ENCODE measurements at places on chromosomes 6 and 20.

DNA sequence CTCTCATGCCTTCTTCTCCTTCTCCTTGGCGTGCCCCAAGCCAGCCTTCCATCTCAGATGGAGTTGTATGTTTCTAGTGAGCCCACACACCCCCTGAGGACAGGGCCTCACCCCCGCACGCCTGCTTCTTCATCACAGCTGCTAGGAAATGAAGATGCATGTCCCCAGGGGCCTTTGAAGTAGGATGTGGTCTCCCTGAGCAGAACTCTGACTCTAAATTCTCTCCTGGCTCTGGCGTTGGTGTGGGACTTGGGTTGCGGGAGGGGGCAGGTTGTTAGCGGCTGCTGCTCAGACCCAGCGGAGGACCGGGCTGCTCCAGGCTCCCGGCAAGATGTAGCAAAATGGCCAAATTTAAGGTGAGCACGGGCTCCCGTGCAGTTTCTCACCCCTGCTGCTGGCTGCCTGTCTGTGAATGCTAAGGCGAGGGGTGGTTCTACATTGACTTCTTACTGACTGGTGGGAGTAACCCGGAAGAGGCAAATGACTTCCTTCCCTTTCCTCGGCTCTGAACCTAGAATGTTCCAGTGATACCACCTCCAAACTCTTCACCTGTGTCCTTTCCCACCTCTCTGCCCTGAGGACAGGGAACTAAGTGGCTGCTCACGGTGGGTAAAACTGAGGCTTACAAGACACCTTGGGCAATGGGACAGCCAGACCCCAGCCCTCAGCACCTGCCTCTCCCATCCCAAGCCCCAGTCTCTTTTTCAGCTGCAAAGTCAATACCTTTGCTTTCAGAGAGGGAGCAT lies 8.8 kb downstream of the SYNJ2 start:
- DNase-seq, result no peak

GRCh38 chr6:47416396-47417345 lies 60.9 kb upstream of the CD2AP start:
- DNase-seq, result no peak

GRCh38 chr20:46784436-46785127 lies 75.1 kb downstream of the SLC2A10 start:
- DNase-seq, result no peak

- DNase-seq, result no peak
Measured at GRCh38 chr20:35257175-35257909, 20.6 kb downstream of the MMP24OS start.

DNA sequence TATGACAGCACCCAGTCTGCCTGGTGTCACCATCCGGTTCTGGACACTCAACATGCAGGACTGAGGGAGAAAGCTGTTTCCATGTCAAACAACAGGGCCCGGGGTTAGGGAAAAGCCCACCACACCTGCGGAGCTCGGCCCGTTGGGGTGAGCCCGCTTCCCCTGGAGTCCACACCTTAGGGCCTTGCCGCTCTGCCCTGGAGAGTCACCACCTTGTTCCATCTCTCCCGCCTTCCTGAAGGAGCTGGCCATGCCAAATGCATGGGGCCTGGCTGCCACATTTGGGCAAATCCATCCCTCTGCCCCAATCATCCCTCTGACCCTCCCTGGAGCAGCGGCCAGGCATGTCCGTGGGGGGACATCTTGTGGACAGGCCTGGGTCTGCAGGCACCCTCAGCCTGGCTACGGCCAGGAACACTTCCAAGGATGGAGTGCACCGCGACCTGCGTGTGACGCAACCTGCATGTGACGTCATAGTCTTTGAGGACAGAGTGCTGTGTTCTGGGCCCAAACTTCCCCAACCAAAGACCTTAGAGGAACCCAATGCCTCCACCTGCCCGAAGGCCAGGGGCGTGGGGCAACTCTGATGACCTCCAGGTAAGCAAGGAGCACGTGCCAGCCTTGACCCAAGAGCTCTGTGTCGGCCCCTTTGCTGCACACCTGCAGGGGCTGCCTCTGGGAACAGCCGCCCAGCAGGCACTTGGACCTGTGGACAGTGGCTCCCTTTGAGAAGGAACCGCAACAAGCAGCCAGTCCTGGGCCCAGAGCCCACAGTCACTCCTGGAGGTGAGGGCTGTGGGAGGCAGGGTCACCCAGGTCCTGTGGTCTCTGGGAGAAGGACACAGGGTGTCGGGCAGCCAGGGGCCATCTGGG lies 1.7 kb downstream of the CABLES2 start:
- DNase-seq, result peak; percentile 97

GRCh38 chr6:77217896-77218295 lies 245.4 kb downstream of the HTR1B start:
- DNase-seq, result no peak

GRCh38 chr6:158184608-158185007 lies 16.5 kb downstream of the GTF2H5 start:
- DNase-seq, result no peak

DNA sequence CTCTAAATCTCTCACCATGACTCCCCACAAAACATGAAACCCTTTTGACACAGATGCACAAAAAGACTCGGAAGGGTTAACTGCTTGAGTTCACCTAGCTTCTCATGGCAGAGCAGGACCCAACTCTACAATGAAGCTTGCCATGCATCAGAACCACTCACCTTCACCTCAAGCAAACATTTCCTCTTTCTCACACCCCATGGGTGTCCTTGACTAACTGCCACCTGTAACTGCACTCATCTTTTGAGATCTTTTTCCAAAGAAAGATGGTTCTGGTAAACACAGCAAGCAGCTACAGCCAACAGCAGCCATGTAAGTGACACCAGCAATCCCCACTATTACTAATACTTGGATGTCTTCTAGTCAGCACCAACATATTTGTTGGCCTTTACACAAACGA lies 76.5 kb downstream of the EFHC1 start:
- DNase-seq, result no peak

DNA sequence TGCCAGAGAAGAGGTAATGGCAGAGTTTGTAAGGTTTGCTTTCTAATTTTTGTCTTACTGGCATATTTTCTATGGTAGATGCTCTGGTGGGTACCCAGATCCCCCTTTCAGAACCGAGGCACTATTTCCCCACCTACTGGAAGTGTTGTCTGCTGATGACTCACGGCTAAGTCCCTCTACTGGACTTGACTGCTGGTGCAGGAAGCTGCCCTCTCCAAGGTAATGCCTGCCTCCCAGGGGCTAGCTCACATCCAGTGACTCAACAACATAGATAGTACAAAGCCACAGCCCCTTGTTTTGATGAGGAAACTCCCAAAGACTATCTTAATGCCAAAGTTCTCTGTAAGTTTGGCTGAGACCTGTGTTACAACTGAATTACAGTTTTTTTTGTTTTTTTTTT lies 285.4 kb upstream of the FLRT3 start:
- DNase-seq, result peak; percentile 57

- DNase-seq, result peak; percentile 37
Measured at GRCh38 chr6:166712286-166713228, 85.5 kb upstream of the RPS6KA2 start.

GRCh38 chr6:15518057-15518456 lies 144.8 kb downstream of the DTNBP1 start:
- no peak for DNase-seq

DNA sequence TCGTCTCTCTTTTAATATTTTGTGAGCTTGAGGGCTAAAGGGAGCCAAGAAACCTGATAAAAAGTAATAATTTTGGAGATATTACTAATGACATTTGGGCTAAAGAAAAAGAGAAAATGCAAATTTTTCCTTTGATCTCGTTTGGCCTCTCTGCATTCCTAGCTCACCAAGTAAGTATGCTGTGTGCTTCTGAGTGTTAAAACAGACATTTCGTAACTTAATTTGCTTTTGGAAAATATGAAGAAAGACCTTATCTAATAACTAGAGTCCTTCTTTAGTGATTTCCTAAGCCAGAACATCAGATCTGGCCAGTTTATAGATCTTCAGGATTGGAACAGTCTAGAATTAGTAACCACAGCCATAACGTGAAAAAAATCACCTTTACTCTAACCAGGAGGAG lies 872.9 kb upstream of the SLC35B3 start:
- no peak for DNase-seq

GRCh38 chr20:58001381-58001780 lies 227.1 kb downstream of the ANKRD60 start:
- no peak for DNase-seq

DNA sequence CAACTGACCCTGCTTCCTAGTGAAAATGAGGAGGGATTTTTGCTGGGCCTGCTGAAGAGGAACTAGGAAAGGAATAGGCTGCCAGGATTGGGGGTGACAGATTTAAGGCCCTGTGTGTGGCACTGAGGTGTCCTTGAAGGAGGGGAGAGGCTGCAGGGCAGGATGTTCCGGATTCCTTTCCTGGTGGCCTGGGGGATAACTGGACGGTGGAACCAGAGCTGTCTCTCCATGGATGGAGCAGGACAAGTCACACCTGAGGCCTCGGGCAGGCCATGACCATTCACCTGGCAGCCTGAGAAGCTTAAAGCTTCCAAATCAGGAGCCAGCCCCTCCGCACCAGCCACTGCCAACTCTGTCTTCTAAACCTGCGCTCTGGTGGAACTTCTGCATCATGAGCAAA lies 56.0 kb upstream of the SLC22A23 start:
- no peak for DNase-seq

DNA sequence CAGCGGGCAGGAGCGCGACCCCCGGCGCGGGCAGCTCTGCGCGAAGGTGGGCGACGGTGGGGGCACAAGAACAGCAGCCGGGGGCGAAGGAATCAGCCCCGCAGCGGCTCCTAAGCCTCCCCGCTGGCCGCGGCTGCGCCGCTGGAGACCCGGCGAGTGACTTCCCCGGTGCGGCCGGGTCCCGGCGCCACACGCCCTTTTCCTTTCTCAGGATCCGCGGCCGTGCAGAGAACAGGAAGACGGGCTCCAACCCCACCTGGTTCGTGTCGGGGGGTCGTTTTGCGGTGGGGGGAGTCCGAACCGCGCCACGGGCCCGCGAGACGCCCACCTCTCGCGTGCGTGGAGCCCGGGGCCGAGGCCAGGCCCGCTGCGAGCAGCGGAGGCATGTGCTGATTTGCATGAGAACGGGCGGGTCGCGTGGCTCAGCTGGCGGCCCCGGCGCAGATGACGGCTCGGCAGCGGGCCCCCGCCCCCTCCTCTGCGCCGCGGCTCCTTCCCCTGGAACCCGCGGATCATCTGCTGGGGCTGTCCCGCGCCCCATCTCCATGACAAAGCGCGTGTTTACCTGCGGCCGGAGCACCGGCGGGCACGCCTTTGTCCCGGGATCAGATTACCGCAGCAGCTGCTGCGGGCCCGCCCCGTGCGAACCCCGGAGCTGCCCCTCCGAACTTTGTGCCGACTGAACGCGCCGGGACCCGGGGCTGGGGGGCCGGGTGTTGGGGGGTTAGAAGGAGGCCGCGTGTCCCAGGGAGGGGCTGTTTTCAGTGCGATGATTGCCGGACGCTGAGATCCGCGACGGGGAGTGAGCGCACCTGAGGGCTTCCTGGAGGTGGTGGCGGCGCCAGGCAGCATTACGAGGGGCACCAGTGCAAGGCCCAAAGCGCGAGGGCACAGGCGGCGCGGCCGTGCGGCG lies 4.9 kb upstream of the DLL1 start:
- peak; percentile 74 for DNase-seq

GRCh38 chr20:48659858-48660257 lies 167.9 kb downstream of the PREX1 start:
- no peak for DNase-seq

DNA sequence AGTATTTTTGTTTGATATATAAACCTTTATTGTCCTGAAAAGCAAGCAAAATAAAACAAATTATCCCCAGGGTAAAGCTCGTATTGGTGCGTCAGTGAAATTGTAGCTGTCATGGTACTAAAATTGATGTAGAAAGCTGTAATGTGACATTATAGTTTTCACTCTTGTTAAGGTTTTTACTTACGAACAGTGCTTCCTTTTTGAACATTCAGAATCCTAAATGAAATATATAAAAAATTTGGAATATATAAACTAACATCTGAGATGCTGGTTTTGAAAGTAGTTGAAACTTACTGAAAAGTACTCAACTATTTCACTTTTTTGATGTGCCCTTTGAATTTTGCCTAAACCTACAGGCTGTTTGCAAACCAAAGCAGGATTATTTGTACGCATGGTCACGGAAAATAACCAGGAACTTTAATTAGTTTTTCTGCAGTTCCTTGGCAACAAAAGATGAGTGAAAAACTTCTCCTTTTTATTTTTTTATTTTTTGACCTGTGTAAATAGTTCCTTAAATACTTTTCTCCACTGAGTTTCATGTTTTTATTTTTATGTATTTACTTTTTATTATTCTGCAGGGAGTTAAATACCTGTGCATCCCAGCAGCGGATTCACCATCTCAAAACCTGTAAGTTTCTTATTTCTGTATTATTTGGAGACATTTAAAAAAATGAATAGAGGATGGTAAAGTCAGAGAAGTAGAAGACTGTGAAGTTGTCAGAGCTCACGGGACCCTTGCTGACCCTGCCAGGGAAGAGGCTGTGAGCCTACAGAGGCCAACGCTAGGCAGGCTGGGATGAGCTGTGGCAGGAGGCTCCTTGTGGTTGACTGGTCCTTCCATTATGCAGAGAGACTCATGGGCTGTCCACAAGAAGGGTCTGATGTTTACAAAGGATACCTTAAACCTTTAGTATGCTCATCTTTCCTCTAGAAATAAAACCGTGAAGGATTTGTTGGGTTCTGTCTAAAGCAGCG lies 42.5 kb downstream of the DUSP22 start:
- no peak for DNase-seq

DNA sequence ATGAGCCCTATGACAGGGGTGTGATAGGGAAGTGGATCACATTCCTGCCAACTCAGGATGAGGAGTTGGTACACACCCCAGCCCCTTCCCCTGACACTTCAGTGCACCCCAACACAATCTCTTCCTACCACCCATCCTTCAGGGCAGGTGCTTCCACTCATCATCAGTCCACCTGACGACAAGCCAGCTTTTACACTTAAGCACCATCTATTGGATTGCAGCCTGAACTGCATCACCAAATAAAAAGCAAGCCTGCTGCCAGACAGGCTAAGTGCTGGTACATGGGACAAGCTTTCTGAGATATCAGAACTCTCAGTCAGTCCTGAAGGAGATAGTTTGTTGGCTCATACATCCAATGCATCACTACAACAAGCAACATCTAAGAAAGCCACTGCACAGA lies 69.0 kb upstream of the TMEM200A start:
- no peak for DNase-seq

GRCh38 chr20:57381596-57382503 lies 9.3 kb upstream of the RBM38 start:
- DNase-seq, result peak; percentile 92

- DNase-seq, result no peak
Measured at GRCh38 chr6:139248911-139249310, 42.9 kb downstream of the TXLNB start.

DNA sequence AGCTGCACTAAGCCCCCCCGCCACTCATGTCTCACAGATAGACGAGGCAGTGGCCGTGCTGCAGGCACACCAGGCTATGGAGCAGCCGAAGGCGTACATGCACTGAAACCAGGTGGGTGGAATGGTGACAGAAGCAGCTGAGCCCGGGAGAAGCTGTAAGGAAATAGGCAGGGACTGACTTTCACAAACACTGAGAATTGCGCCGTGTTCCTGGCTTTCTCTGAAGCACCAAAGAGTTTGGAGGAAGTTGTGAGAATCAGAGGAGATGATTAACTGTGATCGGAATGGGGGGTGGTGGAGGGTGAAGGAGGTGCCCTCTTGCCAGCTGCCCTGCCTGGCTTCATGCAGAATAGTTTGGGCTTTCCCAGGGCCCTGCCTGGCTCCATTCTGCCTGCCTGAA lies 21.6 kb downstream of the TOMM34 start:
- DNase-seq, result no peak

GRCh38 chr6:158711264-158711663 lies 61.4 kb downstream of the SYTL3 start:
- DNase-seq, result no peak

- no peak for DNase-seq
Measured at GRCh38 chr6:14396392-14396791, 278.8 kb downstream of the CD83 start.

- no peak for DNase-seq
Measured at GRCh38 chr6:158703111-158703836, 53.4 kb downstream of the SYTL3 start.

- no peak for DNase-seq
Measured at GRCh38 chr20:10376270-10377075, 57.5 kb downstream of the MKKS start.
